ENCODE measurements at places on chromosomes 6 and 20. TPM values are rescaled to one million over a fixed set of nuclear protein-coding genes. Genes with fewer than 3 reads are reported as not detected.

The SRSF12 gene
- total RNA-seq: 0.25 TPM

DNA sequence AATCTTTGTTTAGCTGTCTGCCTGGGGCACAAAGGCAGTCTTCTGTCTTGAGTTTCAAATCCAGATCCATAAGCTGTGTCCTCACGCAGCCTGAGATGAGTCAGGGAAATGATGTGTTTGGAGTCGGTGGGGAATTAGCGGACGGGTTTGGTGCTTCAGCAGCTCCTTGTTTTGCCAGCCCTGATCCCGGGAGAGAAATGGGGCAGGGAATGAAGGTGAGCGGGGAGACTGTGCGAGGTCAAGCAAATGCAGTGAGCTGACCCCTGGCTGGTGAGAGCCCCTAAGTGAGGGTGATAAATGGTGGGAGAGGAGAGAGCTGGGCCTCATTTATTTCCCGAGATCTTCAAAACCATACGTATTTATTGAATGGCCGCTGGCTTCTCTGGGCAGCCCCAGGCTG lies 21.6 kb downstream of the DUSP22 start:
- no peak for DNase-seq

DNA sequence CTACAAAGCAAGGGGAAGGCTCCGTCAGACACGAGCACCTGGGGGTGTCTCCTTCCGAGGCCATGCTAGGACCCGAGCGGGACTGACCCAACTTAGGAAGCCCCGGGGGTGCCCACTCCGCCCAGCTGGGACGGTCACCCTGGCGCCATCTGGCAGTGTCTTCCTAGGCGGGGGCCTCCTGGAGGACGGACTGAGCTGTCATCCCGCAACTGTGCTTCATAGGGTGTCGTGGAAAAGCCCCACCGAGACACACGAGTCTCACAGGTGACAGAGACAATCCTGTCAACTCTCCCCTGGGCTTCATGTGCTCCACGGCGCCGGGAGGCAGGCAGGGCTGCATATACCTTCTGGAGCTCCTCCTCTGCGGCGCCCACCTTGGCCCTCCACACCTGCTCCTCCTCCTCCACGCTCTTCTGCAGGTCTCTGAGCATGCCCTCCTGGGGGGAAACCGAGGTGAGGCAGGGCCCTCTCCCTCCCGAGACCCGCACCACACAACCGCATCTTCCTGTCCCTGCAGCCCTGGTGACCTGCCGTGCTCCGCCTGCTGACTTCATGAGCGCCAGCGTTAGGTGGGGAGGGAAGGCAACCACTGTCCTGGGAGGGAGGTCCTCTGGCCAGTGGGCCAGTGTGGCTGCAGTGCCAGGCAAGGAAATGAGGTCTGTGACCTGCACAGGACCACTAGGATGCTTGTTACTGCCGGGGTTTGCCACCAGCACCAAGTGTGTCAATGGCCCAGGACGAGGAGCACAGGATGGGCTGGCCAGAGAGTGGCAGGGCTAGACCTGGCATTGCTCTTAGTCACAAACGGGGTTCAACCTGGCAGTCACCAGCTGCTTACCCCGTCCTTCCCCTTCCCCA lies 50.7 kb downstream of the DSTN start:
- DNase-seq: no peak

The PABPC1L gene
- total RNA-seq: 5.1 TPM

- peak; percentile 62 for DNase-seq
Observed at GRCh38 chr20:17895641-17896171, 72.9 kb downstream of the SNX5 start.

GRCh38 chr20:10113746-10114145 lies 79.0 kb downstream of the ANKEF1 start:
- no peak for DNase-seq

DNA sequence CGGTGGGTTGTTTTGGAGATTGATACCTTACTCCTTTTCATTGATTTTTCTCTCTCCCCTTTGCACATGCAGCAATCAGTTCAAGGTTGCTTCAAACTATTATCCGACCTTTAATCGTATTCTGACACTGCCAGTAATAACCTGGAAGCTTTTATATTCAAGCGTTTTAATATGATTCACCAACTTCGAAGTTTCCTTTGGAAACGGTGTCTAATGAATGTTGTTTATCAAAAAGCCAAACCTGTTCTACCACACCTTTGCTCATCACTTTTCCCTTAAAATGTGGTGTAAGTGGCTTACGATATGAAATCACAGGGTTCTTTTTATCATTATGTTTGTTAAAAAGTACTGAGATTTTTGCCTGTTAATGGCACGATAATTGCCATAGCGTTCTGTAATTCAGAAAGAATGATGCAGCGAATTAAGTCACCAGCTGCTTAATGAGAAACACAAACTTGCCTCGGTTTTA lies 660 bp downstream of the STXBP5 start:
- DNase-seq: no peak

- no peak for DNase-seq
Observed at GRCh38 chr20:45853484-45853883, 3.7 kb downstream of the ACOT8 start.

DNA sequence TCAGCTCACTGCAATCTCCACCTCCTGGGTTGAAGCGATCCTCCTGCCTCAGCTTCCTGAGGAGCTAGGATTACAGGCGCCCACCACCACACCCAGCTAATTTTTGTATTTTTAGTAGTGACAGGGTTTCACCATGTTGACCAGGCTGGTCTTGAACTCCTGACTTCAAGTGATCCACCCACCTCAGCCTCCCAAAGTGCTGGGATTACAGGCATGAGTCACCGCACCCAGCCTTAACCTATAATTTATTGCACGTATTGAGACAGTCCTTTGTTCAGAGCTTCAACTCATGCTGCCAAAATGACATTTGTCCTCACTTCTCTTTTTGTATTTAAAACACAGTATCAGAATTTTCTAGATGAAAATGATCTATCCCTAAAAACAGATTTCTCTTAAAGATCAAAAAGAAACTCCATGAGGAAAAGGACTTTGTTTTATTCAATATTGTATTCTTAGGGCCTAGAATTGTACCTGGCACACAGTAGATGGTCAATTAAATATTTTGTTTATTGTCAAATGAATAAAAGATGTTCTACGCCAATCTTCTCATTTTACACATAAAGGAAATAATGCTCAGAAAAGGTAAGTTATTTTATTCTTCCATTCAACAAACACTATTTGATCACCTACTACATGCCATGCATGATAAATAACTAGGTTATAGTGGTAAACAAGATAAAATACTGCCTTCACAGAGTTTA lies 10.8 kb downstream of the SERAC1 start:
- DNase-seq: no peak

DNA sequence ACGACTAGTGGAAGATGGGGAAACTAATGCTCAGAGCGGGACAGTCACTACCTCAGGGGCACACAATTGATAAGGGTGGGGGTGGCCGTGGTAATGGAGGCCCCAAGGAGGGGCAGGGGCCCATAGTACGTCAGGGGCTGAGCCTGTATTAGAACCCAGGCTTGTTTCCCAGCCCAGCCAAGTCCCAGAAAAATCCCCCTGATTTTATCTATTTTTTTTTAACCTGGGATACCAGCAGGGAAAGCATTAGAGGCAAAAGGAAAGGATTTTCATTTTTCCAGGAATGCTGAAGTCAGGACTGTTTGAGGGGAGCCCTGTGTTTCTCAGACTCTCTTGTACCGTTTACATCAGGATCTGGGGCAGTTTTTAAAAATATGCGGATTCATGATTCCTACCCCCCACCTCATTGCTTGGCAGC lies 382 bp downstream of the MYH7B start:
- no peak for DNase-seq

The C6orf52 gene
- total RNA-seq: not detected

The GPX5 gene
- total RNA-seq: not detected

DNA sequence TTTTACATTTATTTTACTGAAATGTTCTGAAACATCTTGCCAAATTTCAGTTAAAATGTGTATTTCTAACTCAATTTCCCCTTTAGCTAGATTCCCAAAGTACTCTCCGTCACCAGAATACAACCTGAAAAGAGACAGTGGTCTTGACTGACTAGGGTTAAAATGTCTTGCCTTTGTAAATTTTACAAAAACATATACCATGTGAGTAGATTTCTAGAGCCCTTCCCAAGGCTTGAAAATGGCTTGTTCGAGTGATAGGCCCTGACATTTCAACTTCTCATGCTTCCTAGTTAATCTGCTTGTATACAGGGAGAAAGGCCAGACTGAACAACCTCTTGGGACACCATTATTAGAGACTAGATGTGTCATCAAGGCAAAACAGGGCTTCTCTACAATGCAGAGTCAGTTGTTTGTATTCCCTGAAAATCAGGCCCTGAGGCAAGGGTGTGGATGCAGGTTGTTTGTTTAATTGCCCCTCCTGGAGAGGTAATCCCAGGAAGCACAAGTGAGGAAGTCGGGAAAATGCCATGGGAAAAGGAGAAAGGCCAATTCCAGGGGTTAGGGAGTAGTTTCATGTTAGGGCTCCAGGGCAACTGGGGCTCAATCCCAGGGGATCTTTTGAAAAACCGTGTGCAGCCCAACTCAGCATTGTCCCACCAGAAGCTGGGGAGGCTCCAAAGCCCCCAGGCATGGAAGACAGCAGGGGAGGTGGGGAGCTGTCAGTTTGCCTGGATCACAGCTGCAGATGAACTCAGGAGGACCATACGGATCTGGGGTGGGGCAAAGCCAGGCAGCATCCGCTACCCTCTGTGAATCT lies 11.6 kb upstream of the TFB1M start:
- no peak for DNase-seq

The MROH8 gene
- 4.3 TPM for total RNA-seq

GRCh38 chr6:134175532-134176263 lies 123.3 kb upstream of the SLC2A12 start:
- peak; percentile 45 for DNase-seq

DNA sequence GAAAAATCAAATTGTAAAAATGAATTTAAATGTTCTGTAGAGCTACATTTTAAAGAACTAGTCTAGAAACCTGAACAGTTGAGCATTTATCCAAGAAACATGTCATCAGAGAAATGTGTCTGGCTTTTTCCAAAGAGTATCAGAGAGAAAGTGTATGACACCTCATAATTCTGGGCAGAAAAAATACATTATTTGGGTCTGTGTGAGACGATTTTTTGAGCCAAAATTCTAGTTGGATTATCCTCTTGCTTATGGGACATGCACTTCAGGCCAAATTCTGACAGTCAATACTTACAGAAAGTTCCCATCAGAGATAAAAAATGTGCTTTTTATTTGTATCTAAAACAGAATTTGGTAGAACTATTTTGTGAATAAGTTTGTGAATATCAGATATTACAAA lies 1242.7 kb downstream of the EPHA7 start:
- no peak for DNase-seq

The TAF4 gene
- total RNA-seq: 14.8 TPM

DNA sequence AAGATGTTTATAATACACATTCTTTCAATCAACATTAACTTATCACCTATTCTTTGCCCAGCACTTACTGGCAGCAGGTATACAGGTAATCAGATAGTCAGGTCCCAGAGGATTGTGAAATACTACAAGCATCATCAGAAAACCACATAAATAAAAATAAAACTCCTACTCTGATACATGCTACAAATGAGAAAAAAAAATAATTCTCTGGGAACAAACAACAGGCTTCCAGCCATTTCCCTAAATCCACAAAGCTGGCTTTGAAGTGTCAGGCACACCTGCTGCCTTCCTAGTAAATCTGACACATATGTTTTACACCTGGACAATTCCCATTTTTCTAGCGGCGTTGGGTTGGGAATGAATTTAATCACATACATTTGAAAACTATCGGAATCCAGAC lies 384.5 kb upstream of the CDH4 start:
- no peak for DNase-seq

The ISM1 gene
- total RNA-seq: 1.6 TPM

DNA sequence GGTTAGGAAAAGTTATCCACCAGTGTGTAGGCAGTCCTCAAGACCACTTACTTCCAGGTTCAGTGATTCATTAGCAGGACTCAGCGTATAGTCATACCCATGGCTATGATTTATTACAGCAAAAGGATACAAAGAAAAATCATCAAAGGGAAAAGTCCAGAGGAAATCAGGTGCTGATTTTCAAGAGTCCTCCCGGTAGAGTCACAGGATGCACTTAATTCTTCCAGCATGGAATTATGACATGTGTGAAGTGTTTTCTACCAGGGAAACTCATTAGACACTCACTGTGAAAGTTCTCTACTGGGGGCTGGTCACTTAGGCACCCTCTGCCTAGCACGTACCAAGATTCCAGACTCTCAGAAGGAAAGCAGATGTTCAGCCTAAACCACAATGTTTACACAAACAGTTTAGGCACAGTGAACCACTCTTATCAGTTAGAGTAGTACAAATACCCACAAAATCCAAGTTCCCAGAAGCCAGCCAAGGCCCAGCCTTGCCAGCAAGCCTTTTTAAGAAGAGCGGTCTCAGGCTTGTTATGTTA lies 10.2 kb downstream of the WFDC3 start:
- DNase-seq: no peak

DNA sequence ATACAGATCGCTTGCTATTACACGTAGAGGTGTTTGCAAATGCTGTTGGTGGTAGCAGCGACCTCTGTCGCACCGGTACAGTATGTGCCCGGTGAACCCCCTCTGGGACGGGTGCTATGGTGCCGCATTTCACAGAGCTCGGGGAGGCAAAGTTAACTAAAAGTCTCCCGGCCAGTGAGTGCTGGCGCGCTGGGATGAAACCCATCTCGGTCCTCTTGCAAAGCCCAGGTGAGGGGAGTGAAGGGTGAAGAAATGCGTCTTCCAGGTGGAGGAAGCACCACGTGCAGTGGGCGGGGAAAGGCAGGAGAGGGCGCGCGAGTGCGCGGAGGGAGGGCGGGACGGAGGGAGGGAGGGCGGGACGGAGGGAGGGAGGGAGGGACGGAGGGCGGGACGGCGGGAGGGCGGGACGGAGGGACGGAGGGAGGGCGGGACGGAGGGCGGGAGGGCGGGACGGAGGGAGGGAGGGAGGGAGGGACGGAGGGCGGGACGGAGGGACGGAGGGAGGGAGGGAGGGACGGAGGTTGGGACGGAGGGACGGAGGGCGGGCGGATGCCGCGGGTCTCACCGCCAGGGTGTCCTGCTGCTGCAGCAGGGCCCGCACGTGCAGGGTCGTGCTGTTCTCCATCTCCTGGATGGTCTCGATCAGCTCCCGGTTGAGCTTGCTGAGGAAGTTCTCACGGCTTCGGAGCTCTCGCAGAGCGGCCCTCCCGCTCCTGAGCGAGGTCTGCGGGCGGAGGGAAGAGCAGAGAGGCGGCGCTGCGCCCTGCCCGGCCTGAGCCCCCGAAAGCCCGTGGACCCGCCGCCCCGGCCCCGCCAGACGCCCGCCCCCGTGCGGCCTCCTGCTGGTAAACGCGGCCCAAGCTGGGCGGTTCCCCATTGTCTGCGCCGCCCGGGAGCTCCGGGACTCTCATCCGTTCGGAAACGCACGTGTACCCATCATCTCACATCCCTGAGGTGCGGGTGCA lies 11.7 kb downstream of the C20orf96 start:
- DNase-seq: no peak

DNA sequence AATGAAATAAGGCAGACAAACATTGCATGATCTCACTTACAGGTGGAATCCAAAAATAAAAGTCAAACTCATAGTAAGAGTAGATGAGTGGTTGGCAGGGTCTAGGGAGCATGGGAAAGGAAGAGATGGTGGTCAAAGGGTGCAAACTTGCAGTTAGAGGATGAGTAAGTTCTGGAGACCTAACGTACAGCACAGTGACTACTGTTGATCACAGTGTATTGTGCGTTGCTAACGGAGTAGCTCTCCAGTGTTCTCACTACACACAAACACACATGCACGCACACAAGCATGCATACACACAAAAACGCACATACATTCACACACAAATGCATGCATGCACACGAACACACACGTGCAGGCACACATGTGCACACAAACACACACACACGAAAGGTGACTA lies 54.9 kb downstream of the LY86 start:
- no peak for DNase-seq

GRCh38 chr6:131027326-131027725 lies 35.7 kb downstream of the EPB41L2 start:
- no peak for DNase-seq

GRCh38 chr6:110180228-110181008 lies at the start of gene CDC40:
TSS of gene CDC40 (plus strand) at chr6:110180427. CDS start at chr6:110180445, 18 bp downstream.
- peak; percentile 26 for DNase-seq

Measured in omental fat pad (tissue), 4 donors.